ENCODE measurements at places on chromosomes 5 and 9.

GRCh38 chr5:180026320-180026719, 45.2 kb downstream of the RNF130 start:
- no peak for DNase-seq

DNA sequence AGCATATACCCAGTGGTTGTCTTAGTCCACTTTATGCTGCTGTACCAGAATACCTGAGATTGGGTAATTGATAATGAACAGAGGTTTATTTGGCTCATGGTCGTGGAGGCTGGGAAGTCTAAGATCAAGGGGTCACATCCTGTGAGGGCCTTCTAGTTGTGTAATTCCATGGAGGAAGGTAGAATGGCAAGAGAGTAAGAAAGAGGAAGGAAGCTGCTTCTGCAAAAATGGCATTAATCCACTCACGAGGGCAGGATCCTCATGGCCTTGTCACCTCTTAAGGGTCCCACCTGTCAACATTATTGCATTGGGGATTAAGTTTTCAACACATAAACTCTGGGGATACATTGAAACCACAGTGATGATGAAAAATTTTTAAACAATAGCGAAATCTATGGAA, 17.0 kb downstream of the BTNL8 start:
- DNase-seq, result no peak

DNA sequence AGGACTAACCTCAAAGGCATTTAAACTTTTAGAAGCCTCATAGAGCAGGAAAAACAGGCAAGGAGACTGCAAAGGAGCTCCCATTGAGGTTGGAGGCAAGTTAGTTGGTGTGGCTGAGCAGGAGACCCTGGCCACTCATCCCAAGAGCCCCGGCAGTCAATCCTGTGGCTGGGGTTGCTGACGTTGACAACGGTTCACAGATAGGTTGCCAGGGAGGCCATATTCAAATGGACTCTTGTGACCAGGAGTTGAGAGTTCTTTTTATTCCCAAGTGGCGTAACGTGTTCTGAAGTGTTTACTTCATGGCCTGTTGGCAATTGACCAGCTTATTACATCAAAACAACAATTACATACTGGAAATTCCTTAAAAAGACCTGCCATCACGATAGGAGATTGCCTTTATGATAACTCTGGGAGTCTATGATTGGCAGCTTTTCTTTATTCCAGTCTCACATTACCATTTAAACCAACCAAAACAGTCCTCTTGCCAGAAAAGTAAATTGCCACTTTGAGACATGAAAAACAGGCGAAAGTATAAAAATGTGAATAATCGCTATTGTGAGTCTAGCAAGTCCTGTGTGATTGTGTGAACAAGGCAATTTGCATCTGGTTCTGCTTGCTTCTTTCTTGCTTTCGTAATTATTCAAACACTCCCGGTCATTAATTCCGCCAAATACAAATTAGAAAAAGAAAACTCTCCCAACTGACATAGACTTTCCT, 394.9 kb downstream of the MED10 start:
- DNase-seq, result no peak

- peak; percentile 54 for DNase-seq
Observed at GRCh38 chr9:98989036-98990000, 45.6 kb downstream of the COL15A1 start.

- DNase-seq, result no peak
Observed at GRCh38 chr9:117073539-117074341, 341.1 kb downstream of the ASTN2 start.

DNA sequence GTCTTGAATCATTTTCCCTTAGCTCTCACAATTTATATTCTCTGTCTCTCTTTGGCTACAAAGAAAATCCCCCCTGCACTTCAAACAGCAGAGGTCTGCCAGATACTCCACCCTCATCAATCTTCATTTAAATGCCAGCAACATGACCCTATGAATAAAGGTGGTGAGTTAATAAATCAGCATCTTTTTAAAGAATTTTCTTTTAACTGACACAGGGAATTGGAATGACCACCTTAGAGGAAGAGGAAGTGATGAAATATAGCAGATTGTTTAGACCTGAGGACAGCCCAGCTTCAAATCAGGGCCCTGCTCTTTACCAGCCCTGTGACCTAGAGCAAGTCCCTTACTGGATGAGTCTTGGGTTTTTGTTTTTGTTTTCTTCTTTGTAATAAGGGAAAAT, 223.1 kb upstream of the PAPPA start:
- no peak for DNase-seq

GRCh38 chr5:85931220-85931619, 686.5 kb upstream of the COX7C start:
- DNase-seq, result no peak

- DNase-seq, result no peak
Observed at GRCh38 chr5:78065663-78066062, 228.8 kb downstream of the AP3B1 start.

- DNase-seq, result no peak
Observed at GRCh38 chr5:138696501-138696900, 56.7 kb upstream of the CTNNA1 start.

GRCh38 chr9:129391221-129391661, 213.2 kb upstream of the IER5L start:
- DNase-seq, result no peak

- no peak for DNase-seq
Observed at GRCh38 chr5:139903450-139903794, 107.8 kb downstream of the PSD2 start.

GRCh38 chr5:1507014-1507375, 16.8 kb downstream of the LPCAT1 start:
- no peak for DNase-seq

DNA sequence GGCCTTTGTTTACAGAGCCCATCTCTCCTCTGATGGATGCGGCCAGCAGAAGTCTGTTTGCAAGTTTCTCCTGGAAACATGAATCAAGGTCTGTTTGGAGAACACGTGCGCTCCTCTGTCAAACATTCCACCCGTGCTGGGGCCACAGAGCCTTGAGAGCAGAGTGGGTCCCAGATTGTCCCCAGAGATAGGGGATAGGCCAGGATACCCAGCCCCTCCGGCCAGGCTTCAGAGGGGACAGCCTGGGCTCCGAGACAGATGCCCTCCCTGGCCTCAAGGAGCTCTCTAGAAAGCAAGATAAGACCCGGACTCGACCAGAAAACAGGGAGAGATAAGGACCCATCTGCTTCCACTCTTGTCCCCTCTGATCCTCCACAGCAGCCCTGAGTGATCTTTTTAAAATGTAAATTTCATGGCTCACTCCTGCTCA, 40.4 kb upstream of the HAND1 start:
- DNase-seq, result no peak

GRCh38 chr9:99353408-99353807, 131.3 kb downstream of the SEC61B start:
- no peak for DNase-seq

DNA sequence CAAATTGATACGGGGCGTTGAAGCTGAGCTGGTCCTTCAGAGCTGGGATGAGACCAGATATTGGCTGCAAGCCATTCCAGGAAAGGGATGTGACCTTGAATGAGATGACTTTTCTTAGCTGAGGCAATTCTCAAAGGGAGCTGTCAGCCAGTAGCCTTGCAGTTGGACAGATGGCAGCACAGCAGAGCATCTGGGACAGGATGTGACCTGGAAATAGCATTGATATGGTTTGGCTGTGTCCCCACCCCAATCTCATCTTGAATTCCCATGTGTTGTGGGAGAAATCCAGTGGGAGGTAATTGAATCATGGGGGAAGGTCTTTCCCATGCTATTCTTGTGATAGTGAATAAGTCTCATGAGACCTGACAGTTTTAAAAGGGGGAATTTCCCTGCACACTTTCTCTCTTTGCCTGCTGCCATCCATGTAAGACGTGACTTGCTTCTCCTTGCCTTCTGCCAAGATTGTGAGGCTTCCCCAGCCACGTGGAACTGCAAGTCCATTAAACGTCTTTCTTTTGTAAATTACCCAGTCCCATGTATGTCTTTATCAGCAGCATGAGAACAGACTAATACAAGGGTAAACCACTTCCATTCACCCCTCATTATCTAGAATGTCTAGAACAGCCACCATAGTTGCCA, 19.8 kb upstream of the MTX3 start:
- no peak for DNase-seq

- no peak for DNase-seq
Observed at GRCh38 chr5:106269252-106269843, 1401.4 kb downstream of the EFNA5 start.

GRCh38 chr5:111635916-111636570, 121.0 kb downstream of the NREP start:
- DNase-seq, result no peak

GRCh38 chr5:1300581-1301083, 5.8 kb upstream of the TERT start:
- no peak for DNase-seq

- no peak for DNase-seq
Observed at GRCh38 chr5:139549162-139549894, 11.8 kb upstream of the UBE2D2 start.

- DNase-seq, result no peak
Observed at GRCh38 chr5:107461770-107462169, 209.0 kb downstream of the EFNA5 start.

GRCh38 chr5:151258201-151258611, 5.2 kb downstream of the GM2A start:
- no peak for DNase-seq

DNA sequence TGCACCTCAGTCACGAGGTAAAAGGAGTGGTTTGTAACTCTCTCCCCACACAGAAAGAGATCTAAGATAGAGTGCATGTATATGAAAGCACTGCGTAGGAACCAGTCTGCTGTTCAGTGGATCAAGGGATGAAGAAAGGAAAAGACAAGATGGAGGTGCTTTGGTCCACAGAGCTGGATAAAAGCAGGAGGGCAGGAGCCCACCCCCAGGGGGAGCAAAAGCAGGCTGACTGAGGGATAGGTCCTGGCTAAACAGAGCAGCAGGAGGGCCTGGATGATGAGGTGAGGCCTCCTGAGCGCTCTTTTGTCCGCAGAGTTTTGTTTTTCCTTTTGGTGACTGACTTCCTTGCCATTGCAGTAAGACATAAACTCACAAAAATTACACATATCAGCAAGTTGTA, 293.5 kb upstream of the C9orf72 start:
- no peak for DNase-seq

DNA sequence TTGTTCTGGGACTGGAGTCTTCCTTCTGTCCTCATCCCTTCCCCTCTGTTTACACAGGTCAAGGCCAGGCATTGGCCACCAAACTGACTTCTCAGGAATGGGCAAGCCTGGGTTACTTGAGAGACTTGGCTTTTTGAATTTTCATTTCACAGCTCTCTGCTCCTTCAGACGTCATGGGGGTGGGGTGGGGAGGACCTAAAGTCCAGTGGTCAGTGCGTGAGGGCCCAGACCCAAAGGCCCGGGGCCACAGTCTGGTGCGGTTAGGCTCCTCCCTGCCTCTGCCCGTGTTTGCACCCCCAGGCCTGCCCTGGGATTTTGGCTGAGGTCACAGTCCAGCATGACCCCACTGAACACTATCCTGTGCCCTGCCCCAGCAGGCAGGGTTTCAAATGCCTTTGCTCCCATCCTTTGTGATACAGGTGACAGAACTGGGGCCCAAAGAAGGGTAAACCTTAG, 4.1 kb upstream of the CXXC5 start:
- DNase-seq, result no peak

- no peak for DNase-seq
Observed at GRCh38 chr5:111120911-111121310, 28.8 kb downstream of the WDR36 start.

DNA sequence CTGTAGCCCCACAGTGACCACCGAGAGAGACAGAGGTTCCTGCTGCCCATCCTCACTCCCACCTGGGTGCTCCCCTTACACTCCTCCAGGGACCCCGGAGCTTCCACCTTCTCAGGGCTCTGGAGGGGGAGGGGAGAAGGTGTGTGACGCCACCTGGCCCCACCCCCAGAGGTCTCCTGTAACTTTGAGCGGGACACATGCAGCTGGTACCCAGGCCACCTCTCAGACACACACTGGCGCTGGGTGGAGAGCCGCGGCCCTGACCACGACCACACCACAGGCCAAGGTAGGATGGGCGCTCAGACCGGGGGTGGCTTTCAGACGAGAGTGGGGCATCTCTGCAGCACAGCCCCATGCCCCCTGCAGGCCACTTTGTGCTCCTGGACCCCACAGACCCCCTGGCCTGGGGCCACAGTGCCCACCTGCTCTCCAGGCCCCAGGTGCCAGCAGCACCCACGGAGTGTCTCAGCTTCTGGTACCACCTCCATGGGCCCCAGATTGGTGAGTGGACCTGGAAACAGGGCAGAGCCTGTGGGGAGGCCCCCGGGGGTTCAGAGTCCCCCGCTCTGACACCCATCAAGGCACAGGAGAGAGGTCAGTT, 4.5 kb downstream of the MAMDC4 start:
- no peak for DNase-seq

DNA sequence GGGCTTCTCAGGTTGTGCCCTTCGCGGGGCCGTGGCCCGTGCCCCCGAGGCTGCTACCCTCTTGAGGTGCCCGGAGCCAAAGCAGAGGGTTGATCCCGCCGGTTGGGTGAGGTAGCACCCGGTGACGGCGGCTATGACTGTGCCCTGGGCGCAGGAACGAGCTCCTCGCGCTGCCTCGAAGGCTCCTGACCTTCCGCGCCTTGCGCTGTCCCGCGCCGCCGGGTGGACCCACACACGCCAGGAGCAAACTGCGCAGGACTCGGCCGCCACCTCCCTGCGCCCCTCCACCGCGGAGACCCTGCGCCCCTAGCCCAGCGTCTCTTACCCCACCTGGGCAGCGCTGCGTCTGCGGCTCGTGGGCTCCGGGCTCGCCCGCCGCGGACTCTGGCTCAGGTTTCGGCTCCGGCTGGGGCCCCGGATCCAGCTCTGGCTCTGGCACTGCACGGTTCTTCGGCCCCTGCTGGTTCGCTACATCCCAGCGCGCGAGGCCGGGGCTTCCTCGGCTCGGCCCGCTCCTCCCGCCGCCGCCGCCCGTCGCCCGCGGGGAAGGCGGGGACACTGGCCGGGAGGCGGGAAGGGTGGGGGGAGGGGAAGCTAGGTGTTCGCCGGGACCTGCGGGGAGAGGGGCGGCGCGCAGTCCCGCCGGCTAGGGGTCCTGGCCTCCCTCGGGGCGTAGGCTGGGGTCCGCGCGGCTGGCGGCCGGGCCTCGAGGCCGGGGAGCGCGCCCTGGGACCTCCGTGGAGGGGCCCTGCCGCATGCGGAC, 5.4 kb upstream of the PITX1 start:
- no peak for DNase-seq

- no peak for DNase-seq
Observed at GRCh38 chr5:53373451-53374158, 106.8 kb upstream of the FST start.

- no peak for DNase-seq
Observed at GRCh38 chr9:5511935-5512580, 1.7 kb downstream of the PDCD1LG2 start.

DNA sequence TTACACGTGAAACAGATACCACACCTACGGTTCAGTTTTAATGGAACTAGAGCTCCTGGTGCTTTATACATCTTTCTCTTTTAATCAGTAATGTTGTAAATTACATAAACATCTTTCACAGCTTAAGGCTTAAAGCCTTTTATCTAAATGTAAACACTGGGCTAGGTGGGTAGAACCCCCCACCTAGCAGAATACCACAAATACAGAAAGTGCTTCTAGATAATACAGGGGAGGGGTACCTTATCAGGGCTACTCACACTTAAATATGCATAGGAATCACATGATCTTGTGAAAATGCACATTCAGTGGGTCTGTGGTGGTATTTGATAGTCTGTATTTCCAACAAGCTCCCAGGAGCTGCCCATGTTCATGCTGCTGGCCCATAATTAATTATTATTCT, 256.4 kb upstream of the TARS1 start:
- no peak for DNase-seq

- no peak for DNase-seq
Observed at GRCh38 chr9:21964925-21965385, 29.2 kb downstream of the CDKN2A start.
